ENCODE measurements at places on chromosomes 7 and 10. TPM values are rescaled to one million over a fixed set of nuclear protein-coding genes. Genes with fewer than 3 reads are reported as not detected.

CALCR gene
- 0.36 TPM for total RNA-seq

CPVL gene
- total RNA-seq = 1.4 TPM

TYW1B gene
- 4.5 TPM for total RNA-seq

ACADSB gene
- 9.9 TPM for total RNA-seq

MMRN2 gene
- total RNA-seq = not detected

PLPP4 gene
- 52.1 TPM for total RNA-seq

PON3 gene
- total RNA-seq = 1.8 TPM

HTR5A gene
- total RNA-seq = under 0.01 TPM

SOSTDC1 gene
- total RNA-seq = not detected

TMEM270 gene
- not detected for total RNA-seq

TMEM196 gene
- not detected for total RNA-seq

OR13A1 gene
- not detected for total RNA-seq

FAM241B gene
- 0.34 TPM for total RNA-seq

LRRC61 gene
- total RNA-seq = 4.1 TPM

ZRANB1 gene
- 19.3 TPM for total RNA-seq

GTF2IRD2 gene
- total RNA-seq = 6.9 TPM

Data from melanocyte of skin (primary cell).